ENCODE measurements at places on chromosomes 2 and 18.

DNA sequence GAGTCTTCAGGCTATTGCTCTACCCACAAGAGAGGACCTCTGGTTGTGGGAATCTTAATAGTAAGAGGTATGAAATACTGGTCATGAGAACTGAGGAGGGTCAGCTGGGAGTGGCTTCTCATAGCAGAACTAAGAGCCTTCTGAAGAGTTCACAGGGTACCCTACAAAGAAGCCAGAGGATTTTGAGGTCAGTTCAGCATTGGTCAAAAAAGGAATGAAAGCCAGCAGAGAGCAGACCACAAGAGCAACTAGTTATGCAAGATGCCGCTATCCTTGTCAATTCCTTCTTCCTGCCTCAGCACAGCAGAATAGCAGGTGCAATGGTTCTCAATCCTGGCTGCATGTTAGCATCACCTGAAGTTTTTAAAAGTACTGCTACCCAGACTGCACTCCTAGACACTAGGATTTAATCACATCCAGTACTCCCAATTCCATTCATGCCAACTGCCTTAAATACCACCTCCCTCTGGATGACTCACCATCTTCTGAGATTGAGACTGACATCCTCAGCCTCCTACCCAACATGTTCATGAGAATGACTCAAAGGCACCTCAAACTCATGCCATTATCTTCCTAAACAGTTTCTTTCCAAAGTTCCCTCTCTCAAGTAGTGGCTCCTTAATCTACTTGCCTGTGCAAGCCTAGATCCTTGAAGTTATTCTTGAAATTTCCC lies 81.0 kb upstream of the RBMS1 start:
- no peak for DNase-seq

DNA sequence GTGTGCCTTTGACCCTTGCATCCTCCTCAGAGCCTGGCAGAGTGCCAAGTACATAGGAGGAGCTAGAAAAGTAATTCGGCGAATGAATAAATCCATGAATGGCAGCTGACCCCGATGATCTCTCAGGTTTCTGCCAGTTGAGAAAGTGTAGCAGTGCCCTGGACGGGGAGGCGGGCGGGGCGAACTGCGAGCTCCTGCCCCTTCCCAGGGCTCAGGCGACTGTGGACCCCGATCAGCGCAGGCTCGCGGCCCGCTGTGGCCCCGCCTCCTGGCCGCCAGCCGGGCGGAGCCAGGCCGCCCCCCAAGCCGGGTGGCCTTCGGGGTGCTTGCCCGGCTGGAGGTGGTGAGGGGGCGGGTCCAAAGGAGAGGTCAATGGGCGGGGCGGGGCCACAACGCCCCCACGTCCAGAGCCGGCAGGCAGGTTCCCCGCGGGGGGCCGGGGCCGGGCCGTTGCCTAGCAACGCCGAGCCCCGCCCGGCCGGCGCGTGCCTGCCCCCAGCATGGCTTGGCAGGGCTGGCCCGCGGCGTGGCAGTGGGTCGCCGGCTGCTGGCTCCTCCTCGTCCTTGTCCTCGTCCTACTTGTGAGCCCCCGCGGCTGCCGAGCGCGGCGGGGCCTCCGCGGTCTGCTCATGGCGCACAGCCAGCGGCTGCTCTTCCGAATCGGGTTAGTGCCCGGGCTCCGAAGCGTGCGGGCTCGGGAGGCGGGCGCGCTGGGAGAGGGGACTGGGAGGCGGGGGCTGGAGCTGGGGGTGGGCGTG lies 30.6 kb upstream of the TMBIM1 start:
- DNase-seq = peak; percentile 62

DNA sequence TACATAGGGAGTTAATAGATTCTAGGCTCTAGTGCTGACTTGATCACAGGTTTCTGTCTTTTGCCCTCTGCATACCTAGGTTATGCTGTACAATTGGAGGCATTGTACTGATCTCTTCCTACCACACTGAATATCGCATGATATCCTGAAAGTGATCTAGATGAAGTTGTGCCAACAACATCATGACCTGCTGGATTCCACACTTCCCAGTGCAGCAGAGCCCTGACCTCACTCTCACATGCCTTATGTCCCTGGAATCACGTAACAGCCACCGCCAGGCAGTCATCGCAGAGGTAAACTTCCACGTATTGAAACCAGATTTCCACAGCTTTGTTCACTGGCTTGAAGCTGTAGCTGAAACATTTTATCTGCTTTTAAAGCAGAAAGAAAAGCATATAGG lies 214.0 kb downstream of the ANKRD30B start:
- DNase-seq = no peak

GRCh38 chr18:56756966-56757365 lies 105.8 kb downstream of the WDR7 start:
- DNase-seq = no peak

GRCh38 chr2:241561832-241562231 lies 3.3 kb downstream of the BOK start:
- peak; percentile 84 for DNase-seq
